Activated T-helper 1 cell treated with anti-CD3 and anti-CD28 coated beads, Interleukin-2, amount 50 U/mL, for 16 hours (primary cell): ENCODE measurements at places on chromosomes 16 and 17.

- DNase-seq, result no peak
These were observed 1.8 kb downstream of the LCAT start for GRCh38 chr16:67942200-67942509.

GRCh38 chr17:58643147-58643546 lies 48.7 kb downstream of the TEX14 start:
- no peak for DNase-seq

DNA sequence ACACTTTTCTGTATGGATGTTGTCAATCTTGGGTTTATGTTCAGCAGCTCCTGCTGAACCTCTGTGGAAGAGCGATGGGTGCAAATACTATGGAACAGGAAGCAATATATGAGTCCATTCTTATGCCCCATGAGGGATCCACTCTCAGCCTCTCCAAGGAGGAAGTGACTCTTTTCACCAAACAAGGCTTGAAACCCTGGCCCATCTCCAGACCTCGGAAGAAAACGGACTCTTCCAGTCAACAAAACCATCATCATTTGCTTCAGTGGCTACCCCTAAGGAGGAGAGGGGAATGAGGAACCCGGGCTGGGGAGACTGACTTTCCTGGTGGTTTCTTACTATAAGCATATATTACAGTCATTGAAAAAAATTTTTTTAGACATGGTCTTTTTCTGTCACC lies 206.2 kb downstream of the AXIN2 start:
- DNase-seq, result no peak

GRCh38 chr16:47927330-47927729 lies 228.5 kb downstream of the ABCC12 start:
- no peak for DNase-seq

DNA sequence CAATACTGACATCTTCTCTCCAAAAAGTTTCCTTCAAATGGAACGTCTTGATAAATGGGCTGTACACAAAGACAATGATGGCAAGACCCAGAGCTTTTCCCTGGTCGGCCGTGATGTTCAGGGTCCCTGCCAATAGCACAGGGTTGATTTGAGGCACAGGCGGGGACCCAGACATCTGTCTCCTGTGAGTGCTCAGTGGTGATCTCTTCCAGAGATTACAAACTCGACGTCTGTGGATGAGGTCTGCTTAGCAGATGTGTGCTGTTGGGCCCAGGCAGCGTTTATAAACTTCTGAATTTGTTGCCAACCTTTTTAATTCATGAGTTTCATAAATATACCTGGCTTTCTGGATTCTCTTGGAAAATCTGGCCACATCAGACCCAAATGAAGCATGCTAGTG lies 14.9 kb downstream of the CPPED1 start:
- DNase-seq, result no peak

GRCh38 chr17:45410144-45411091 lies 22.3 kb downstream of the ARHGAP27 start:
- peak; percentile 44 for DNase-seq

- no peak for DNase-seq
These were observed 28.2 kb upstream of the HAS3 start for GRCh38 chr16:69077251-69077650.

GRCh38 chr17:61467416-61468262 lies 15.4 kb downstream of the TBX4 start:
- no peak for DNase-seq

DNA sequence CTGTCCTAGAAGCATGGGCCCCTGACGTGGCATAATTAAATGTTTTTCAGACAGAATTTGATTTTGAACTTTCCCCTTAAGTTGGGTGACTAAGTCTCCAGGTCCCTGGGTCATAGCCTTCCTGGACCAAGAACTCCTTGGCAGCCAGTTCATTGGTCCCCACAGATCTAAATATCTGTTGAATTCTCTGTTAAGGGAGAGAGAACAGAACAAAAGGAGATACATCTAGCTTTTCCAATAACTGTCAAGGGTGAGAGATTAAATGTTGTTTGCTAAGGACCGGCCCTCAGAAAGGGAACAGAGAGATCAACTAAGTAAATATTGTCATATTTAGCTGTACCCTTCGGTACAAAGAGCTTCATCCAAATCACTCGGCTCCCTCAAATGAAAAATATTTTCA lies 78.2 kb upstream of the NOL11 start:
- DNase-seq, result no peak

GRCh38 chr17:74119049-74119580 lies 84.4 kb upstream of the RPL38 start:
- no peak for DNase-seq

DNA sequence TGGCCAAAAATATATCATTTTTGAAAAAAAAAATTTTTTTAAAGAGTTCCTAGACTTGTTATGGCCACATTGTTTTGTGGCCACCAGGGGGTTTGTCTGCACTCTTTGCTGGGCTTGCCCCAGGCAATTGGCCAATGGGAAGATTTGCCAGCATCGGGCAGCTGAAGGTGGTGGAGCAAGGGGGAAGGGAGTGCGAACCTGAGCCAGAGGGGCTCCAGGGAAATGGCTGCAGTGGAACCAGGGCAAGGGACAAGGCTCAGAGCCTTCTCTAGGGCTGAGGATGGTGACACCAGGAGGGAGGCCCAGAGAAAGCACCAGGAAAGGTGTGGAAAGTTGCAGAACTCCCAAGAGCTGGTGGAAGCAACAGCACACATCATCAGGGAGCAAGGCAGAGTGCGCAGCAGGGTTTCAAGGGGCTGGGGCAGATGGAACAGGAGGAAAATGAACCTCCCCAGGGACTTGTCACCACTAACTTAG lies 15.5 kb upstream of the CMIP start:
- DNase-seq, result no peak
